Activated CD4-positive, alpha-beta T cell treated with anti-CD3 and anti-CD28 coated beads, Interleukin-2, amount 10 ng/mL, durations not matched to agents 24 days and 14 days (primary cell): ENCODE measurements at places on chromosomes 2 and 18.

DNA sequence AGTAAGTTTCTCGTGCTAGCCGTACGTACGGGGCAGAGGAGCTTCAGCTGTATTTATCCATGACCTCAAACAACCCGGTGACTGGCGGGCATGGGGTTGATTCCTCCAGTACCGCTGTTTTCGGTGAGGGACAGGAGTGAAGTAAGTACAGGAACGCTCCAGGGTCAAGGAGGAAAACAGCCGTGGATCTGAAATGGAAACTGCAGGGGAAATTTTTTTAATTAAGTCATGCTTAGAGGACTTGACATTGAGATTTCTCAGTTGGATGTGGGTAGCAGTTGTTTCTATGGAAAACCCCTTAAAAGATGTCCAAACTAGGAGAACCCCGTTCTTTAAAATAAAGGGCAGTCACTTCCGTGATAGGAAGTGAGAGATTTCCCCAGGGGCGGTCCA is 1.2 kb downstream of the RAB12 start:
- no peak for DNase-seq

GRCh38 chr2:136342138-136342537 is 224.2 kb upstream of the CXCR4 start:
- no peak for DNase-seq

GRCh38 chr2:52502476-52502860 is 1265.1 kb upstream of the CHAC2 start:
- no peak for DNase-seq

DNA sequence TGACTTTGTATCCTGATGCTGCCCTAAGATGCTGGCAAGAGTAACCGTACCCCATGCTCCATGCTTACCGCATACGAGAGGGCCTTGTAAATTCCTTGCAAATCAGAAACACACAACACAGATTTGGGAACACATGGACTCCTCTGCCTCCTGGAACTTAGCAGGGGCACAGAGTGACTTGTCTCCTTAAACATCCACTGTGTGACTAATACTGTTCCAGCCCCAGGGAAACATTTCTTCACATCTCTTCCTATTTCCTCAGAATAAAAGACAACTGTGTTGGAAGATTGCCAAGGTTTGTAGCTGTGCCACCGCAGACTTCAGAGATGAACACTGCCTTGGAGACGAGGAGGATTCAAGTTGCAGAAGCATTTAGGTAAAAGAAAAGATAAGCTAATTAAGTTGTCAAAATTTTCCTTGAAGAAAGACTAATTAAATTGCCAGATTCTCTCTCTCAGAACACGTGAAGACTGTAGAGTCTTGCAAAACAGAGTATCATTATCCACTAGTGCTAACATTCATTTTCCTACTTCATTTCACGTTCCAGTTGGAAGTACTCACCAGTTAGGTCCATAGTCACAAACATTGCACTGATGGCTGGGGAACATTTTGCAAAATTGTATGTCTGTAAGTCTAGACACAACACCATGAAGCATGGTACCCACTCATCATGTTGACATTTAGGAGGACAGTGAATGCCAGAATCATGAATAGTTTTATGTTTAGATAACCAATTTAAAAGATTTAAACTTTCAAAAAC is 188.8 kb downstream of the TSN start:
- no peak for DNase-seq

- DNase-seq = no peak
These were observed 105.0 kb downstream of the UGGT1 start for GRCh38 chr2:128196026-128196425.

DNA sequence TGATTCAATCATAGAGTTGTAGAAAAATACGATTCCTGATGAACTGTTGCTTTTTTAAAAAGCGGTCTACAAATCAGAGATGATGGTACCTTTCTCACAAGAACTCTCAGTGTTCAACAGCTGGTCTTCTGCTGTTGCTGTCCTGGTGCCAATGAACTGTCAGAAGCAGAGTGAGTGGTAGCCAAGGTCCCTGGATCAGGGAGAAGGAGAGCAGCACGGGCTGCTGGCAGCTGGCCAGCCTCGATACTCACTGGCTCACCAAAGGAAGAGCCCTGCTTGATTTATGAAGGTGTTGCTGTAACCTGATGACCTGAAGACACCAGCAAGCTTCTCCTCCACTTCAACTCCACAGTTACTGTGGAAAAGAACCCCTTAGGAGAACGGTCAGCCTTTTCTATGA is 300.8 kb upstream of the SOX11 start:
- no peak for DNase-seq

DNA sequence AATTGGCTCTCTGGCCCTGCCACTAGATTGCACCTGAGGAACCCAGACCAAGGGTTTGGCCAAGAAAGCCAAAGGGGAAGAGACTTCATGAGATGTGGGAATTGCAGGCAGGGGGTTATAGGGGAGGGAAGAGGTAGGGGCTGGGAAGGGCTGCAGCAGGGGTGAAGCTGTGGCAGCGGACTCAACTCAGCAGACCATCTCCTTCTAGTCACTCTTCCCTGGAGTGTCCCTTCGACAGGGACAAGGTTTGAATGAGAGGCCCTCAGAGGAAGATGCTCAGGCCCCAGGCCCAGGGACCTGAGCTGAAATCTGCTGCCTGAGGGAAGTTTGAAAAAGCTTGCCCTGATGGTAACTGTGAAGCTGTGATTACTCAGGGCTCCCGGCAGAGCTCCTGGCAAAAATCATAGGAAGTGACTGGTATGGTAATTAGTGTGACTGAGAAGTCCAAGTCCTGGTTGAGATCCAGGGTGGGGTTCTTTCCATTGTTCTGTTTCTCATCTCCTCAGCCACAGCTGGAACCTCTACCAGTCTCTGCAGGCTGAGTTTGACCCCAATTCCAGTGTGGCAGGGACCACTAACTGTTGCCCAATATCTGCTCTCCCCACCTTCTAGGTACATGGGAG is 300.9 kb downstream of the CYP26B1 start:
- no peak for DNase-seq

DNA sequence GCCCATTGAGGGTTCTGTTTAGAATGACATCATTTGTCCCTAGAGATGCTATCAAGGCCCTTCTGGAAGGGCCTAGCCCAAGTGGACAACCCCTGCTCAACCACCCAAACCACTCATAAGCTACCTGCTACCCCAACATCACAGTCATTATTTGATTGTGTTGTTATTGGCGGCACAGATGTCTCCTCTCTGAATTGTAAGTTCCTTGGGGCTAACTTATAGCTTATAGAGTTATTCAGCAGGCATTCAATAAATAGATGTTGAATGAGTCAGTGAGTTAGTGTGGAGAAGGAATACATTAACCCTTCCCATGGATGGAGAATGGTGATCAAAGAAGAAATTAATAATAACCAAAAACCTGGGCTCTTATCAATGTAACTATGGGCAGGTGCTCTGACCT is 80.0 kb downstream of the ACAA2 start:
- DNase-seq = no peak

- DNase-seq = no peak
These were observed 538.3 kb downstream of the CNTNAP5 start for GRCh38 chr2:124563426-124563825.

DNA sequence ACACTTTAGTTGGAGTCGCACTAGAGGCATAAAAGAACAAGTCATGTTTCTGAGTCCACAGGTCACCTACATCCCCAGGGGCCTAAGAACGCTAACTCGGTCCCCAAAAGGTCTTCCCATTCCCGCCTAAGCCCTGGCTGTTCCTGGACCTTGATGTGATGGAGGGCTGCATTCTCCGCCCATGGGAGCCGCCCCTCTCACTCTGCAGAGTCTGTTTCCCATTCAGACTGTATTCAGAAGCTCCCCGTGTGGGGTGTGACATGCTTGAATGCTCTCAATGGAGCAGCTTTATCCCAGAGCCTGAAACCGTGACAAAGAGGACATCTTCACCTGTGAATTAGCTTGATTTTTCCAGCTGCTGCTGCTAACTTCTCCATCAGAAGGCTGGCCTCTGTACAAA is 319.0 kb upstream of the KLHL29 start:
- DNase-seq = no peak

DNA sequence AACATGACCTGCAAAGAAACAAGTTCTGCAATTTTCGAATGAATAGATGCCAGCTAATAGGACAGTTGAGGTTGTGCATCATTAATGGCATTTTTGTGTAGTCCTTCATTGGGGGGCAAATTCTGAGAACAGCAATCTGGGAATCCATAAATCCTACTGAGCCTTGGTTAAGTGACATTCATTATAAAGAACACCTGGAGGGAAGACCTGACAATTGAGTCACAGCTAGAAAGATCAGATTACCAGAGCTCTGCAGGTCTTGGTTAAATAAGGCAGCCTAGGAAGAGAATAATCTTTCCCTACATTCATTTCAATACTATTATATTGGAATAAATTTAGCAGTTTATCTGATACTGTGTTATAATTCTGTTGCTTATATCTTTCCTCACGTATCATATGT is 14.3 kb downstream of the KCNH7 start:
- DNase-seq = no peak

DNA sequence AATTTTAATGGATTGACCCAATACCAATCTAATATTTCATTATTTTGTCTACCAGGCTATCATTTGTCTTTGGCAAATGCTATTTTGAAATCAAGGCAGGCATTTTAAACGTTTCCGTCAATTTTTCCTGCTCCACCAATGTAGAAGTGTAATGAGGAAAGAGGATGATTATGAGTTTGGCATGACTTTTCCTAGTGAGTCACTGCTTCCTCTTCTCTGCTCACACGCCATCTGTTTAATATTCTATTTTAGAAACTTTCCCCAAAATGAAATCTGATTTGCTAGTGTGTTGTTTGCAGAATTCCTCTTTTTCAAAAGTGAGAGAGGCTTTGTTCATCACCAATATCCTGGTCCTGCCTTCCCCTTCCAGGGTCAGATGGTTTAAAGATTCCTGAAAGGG is 42.5 kb upstream of the PID1 start:
- no peak for DNase-seq

- peak; percentile 51 for DNase-seq
These were observed 527.6 kb upstream of the ID2 start for GRCh38 chr2:8154270-8154669.

- DNase-seq = no peak
These were observed 6.2 kb downstream of the ATP5MC3 start for GRCh38 chr2:175175320-175175719.

- no peak for DNase-seq
These were observed at the start of gene CYP27C1 for GRCh38 chr2:127220102-127220767. TSS of gene CYP27C1 (minus strand) at chr2:127220299. CDS start at chr2:127220270, 29 bp downstream.

DNA sequence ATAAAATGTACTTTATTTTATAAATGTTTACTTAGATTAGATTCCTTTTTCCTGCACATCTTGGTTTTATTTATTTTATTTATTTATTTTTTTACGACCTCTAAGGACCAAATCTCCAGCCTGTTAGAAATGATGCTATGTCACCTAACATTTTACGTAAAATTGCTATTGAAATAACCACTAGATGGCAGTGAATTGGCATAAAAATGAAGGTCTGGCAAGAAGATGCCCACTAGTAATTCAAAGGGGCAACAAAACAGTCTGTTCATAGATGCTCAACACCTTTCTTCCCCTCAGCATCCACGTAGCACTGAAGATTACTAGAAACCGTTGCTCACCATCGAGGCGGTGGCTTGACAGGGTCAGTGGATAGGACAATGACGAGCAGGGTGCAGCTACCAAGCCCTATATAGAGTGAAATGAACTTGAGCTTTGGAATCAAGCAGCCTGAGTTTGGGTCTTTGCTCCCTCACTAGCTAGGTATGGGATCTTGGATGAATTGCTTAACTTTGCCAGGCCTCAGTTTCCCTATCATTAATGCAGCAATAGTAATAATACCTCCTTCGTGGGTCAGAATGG is 128.7 kb upstream of the L3MBTL4 start:
- DNase-seq = no peak

- DNase-seq = no peak
These were observed 9.2 kb upstream of the SP9 start for GRCh38 chr2:174325373-174326160.

DNA sequence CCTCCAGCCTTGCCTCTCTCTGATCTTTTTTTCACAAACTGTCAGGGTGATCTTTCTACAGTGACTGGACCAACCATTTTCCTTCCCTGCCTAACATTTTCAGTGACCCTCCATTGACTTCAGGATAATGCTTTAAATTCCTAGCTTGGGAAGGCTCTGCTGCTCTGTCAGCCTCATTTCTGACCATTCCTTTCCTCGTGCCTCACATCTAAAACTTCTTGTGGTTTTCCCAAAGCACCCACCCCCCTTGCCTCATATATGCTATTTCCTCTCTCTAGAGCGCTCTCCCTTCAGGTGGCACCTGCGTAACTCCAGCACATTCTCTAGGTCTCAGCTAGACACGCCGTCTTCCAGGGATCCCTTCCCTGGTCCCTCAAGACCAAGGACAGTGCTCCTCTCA is 37.2 kb downstream of the DRC1 start:
- no peak for DNase-seq

- DNase-seq = no peak
These were observed 390.9 kb upstream of the SMIM21 start for GRCh38 chr18:75818383-75818782.

DNA sequence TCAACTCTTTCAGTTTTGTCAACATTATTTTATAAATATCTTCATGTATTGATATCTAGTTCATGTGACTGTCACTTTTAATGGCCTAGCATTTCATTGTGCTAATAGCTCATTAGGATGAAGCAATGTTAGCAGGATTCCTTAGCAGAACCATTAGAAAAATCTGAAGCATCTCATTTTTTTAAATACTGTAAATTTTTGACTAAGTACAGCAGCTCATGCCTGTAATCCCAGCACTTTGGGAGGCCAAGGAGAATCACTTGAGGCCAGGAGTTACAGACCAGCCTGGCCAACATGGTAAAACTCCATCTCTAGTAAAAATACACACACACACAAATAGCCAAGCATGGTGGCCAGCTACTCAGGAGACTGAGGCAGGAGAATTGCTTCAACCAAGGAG is 15.6 kb upstream of the ANTXR1 start:
- no peak for DNase-seq

DNA sequence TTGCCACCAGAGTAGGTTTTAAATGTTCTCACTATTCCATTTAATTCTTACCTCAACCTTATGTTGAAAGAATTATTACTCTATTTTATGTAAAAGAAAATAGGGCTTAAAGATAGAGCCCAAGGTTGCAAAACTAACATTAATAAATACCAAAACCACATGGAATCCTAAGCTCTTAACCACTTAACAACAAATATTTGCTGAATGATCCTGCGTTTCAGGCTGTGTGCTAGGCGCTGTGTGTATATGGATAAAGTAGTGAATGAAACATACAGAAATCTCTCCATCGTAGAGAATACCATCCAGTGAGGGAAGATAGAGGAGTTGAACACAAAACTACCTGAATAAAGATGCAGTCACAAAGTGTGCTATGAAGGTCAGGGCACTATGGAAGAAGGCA is 485.1 kb downstream of the THSD7B start:
- no peak for DNase-seq

- no peak for DNase-seq
These were observed 34.1 kb downstream of the BCL11A start for GRCh38 chr2:60519231-60519863.

GRCh38 chr2:167471734-167472133 is 583.5 kb downstream of the XIRP2 start:
- DNase-seq = no peak

DNA sequence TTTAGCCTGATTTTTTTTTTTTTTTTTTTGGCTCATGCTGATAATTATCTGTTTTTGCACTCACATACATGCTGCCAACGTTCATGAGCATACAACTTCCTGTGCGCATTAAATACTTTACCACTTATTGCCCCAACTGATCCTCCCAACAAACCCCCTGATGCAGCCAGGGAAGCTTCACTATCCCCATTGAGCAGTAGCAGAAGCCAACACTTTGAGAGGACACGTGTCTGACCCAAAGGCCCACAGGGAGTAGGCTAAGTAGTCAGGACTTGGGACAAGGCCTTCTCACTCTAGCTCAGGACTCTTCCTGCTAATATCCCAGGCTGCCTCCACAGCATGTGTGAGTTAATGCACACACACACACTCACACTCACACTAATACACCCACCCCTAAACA is 36.2 kb upstream of the MAT2A start:
- no peak for DNase-seq

GRCh38 chr18:22813648-22814328 is 119.3 kb upstream of the RBBP8 start:
- peak; percentile 69 for DNase-seq
